ENCODE measurements at places on chromosomes 3 and 15. TPM values are rescaled to one million over a fixed set of nuclear protein-coding genes. Genes with fewer than 3 reads are reported as not detected.
A peak's percentile ranks its signal among the peaks of the same experiment; 100 is the strongest.

DNA sequence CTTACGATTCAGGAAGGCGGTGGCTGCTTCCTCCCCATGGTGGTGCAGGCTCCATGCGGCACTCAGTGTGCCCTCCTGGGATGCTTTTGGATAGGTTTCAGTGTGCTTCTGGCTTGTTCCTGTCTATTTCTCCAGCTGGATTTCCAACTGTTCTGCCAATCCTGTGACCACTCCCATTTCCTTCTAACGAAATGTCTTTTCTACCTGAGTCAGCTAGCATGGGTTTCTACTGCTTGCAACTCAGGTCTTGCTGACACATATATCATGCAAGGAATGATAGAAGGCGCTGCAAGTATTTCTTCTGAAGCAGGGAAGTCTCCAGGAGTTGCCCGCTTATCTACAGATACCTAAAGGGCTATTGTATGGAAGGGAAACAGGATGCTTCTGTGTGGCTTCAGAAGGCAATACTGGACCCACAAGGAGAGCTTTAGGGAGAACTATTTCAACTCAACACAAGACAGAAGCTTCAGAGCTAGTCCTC, 244.4 kb downstream of the OPA1 start:
- no peaks in the 10 kb centered on the region for H3K27me3 ChIP-seq
- no peak overlapping the region for H3K4me3 ChIP-seq
- peaks cover 13% of the 10 kb centered on the region for H3K4me1 ChIP-seq
- no peak overlapping the region for H3K27ac ChIP-seq
- no peaks in the 10 kb centered on the region for H3K36me3 ChIP-seq

GRCh38 chr3:75176937-75177336, 487.2 kb upstream of the FRG2C start:
- H3K27me3 ChIP-seq, result peaks cover 12% of the 10 kb centered on the region
- no peaks in the 10 kb centered on the region for H3K4me1 ChIP-seq
- H3K4me3 ChIP-seq, result no peak overlapping the region
- no peak for DNase-seq

- H3K27ac ChIP-seq, result no peak overlapping the region
- no peaks in the 10 kb centered on the region for H3K27me3 ChIP-seq
- H3K4me3 ChIP-seq, result no peak overlapping the region
- no peaks in the 10 kb centered on the region for H3K4me1 ChIP-seq
- no peak for DNase-seq
Observed at GRCh38 chr3:105984837-105985236, 116.0 kb upstream of the CBLB start.

DNA sequence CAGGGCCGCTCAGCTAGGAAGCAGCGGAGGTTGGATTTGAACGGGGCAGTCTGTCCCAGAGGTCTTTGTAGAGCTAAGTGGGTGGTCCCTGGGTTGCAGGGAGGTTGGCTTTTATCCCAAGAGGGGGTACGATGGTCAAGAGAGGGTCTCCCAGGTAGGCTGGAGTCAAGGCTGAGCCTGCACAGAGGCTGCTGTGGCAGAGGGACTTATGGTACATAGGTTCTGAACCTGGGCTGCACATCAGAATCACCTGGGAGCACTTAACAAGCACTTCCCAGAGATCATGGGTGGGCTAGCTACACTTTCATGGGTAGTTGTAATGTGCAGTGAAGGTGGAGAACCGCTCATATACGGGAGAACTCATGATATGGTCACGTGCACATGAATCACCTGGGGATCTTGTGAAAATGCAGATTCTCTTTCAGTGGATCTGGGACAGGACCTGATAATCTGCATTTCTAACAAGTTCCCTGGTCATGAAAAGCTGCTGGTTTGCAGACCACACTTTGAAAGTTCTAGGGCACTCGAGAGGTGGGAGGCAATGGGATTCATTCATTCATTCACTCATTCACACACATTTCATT, 2.9 kb upstream of the RASGRF1 start:
- H3K27ac ChIP-seq, result no peak overlapping the region
- H3K4me1 ChIP-seq, result peaks cover 20% of the 10 kb centered on the region
- H3K27me3 ChIP-seq, result peaks cover 87% of the 10 kb centered on the region
- DNase-seq, result no peak

DNA sequence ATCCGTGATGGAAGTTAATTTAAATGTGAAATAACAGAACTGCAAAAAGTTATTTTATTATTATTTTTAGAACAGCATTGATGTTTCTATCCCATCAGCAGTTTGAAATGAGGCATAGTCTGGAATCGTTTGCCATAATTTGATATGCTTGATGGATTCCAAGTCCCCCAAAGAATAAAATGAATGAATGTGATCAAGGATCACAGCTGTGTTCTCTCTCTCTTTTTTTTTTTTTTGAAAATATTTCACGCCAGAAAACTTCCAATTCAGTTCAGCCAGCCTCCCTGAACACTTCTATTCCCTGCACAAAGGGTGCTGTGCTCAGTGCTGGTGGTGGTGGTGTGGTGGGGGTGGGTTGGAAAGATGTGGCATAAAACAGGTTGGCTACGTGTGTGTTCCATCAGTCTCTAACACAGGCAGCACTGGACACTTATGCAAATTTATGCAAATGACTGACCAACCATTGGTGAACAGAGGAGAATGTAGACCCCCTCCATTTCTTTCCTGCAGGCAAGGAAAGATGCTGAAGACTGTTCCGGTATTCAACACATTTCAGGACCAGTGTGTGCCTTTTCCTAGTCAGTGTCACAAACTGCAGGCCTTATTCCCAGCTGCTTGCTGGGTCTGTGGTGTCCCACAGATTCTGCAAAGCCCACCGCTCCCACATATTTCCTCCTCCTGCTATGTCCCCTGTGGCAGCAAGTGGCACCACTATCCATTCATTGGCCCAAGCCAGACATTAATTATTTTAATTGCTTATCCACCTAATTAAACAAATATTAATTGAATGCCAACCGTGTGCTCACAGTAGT, 10.6 kb downstream of the ARNT2 start:
- no peak overlapping the region for H3K4me3 ChIP-seq
- H3K27ac ChIP-seq, result no peak overlapping the region
- no peaks in the 10 kb centered on the region for H3K4me1 ChIP-seq
- DNase-seq, result no peak
- no peaks in the 10 kb centered on the region for H3K36me3 ChIP-seq
- H3K27me3 ChIP-seq, result no peaks in the 10 kb centered on the region

- H3K27ac ChIP-seq, result no peak overlapping the region
- no peaks in the 10 kb centered on the region for H3K27me3 ChIP-seq
- no peak for DNase-seq
- no peaks in the 10 kb centered on the region for H3K4me1 ChIP-seq
- no peaks in the 10 kb centered on the region for H3K36me3 ChIP-seq
- H3K4me3 ChIP-seq, result no peak overlapping the region
Observed at GRCh38 chr3:104316118-104316517, 1050.6 kb upstream of the ALCAM start.

CILP gene
- total RNA-seq, result 62.9 TPM

MESP1 gene
- total RNA-seq, result 0.50 TPM

DNA sequence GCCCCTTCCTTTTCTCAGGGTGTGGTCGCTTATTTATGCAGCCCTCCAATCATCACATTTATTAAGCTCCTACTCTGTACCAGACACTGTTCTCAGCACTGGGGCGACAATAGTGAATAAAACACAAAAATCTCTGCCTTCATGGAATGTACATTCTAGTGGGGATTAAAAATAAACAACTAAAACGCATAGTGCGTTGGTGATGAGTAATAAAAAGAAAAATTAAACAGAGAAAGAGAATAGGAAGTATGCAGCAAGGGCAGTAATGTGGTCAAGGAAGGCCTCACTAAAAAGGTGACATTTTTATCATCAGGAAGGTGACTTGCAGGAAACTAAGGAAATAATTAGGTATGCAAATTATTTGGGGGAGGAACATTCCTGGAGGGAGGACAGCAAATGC, 5.1 kb downstream of the SLC51B start:
- H3K27ac ChIP-seq, result no peak overlapping the region
- no peaks in the 10 kb centered on the region for H3K36me3 ChIP-seq
- peaks cover 10% of the 10 kb centered on the region for H3K4me1 ChIP-seq
- H3K27me3 ChIP-seq, result no peaks in the 10 kb centered on the region
- no peak overlapping the region for H3K4me3 ChIP-seq
- DNase-seq, result no peak

LZTFL1 gene
- total RNA-seq, result 25.1 TPM

GRCh38 chr3:140238646-140239314, 303.8 kb downstream of the CLSTN2 start:
- H3K36me3 ChIP-seq, result no peaks in the 10 kb centered on the region
- no peaks in the 10 kb centered on the region for H3K4me1 ChIP-seq

GRCh38 chr3:133760916-133761315, 14.7 kb downstream of the TF start:
- no peak overlapping the region for H3K27ac ChIP-seq
- H3K36me3 ChIP-seq, result no peaks in the 10 kb centered on the region
- peaks cover 4% of the 10 kb centered on the region for H3K27me3 ChIP-seq
- no peaks in the 10 kb centered on the region for H3K4me1 ChIP-seq
- no peak for DNase-seq

GRCh38 chr3:172557515-172558220, 34.4 kb upstream of the TNFSF10 start:
- H3K4me1 ChIP-seq, result peaks cover 15% of the 10 kb centered on the region
- no peaks in the 10 kb centered on the region for H3K27me3 ChIP-seq
- no peak overlapping the region for H3K27ac ChIP-seq

DNA sequence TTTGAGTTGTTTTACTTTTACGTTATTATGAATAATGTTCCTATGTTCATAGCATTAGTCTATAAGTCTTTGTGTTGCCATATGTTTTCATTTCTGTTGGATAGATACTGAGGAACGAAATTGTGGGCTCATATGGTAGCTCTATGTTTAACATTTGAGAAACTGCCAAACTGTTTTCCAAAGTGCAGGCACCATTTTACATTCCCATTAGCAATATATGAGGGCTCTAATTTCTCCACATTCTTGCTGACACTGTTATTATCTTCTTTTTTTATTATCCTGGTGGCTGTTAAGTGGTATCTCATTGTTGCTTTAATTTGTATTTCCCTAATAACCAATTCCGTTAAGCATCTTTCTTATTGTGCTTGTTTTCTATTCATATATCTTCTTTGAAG, 1.8 kb upstream of the PIK3R4 start:
- no peaks in the 10 kb centered on the region for H3K27me3 ChIP-seq
- peaks cover 13% of the 10 kb centered on the region for H3K4me1 ChIP-seq
- DNase-seq, result no peak
- H3K4me3 ChIP-seq, result peak overlapping the region; percentile 21
